ENCODE measurements at places on chromosomes 2 and 18. TPM values are rescaled to one million over a fixed set of nuclear protein-coding genes. Genes with fewer than 3 reads are reported as not detected.

GRCh38 chr2:84925724-84926376 is 20.4 kb downstream of the TMSB10 start:
- peak; percentile 99 for DNase-seq

- no peak for DNase-seq
These were observed 47.4 kb upstream of the BIN1 start for GRCh38 chr2:127154396-127154795.

DNA sequence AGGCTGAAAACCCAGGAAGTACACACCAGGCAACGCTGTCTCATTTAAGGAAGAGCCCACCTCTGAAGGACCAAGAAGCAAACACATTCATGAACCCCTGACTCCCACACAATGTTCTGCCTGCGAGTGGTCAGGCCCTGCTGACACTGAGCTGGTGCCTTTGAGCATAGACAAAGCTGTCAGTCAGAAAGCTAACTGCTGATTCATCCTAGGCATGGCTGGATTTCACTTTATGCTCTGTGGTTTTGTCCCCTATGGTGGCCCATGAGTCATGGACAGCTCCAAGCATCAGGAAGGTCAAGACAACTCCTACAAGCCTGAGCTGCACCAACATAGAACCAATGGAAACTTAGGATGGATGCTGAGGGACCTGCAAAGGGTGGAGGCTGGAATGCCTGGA is 78.9 kb downstream of the UXS1 start:
- no peak for DNase-seq

SERPINB11 gene
- not detected for total RNA-seq

CD302 gene
- 70.9 TPM for total RNA-seq

RTN4 gene
- total RNA-seq, result 190 TPM

DNA sequence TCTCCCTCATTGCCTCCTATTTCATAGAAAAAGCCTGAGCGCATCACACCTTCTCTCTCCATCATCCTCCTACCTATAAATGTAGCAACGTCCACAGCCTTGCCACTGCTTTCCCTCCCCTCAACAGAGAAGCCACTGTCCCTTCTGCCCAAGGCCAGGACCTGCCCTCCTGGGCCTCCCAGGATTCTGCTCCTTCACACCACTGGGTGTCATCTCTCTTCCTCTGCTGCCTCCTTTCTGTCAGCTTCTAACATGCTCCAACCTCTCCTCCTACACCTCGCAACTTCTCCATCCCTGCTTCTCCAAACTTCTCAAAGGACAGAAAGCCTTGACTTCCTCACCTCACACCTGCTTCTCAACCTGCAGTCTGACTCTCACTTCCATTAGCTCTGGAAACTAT is 21.2 kb upstream of the ME2 start:
- DNase-seq, result no peak

DNA sequence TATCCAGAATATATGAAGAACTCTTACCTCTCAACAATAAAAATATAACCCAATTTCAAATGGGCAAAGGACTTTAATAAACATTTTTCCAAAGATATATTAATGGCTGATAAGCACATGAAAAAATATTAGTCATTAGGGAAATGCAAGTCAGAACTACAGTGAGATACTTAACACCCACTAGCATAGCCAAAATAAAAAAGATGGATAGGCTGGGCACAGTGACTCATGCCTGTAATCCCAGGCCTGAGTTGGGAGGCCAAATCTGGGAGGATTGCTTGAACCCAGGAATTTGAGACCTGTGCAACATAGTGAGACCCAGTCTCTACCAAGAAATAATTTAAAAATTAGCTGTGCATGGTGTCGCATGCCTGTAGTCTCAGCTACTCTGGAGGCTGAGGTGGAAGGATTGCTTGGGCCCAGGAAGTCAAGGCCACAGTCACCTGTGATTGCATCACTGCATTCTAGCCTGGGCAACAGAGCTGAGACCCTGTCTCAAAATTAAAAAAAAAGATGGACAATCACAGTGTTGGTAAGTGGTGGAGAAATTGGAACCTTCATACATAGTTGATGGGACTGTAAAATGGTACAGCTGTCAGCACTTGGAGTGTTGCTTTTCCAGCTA is 25.1 kb downstream of the MARCHF7 start:
- no peak for DNase-seq

DNA sequence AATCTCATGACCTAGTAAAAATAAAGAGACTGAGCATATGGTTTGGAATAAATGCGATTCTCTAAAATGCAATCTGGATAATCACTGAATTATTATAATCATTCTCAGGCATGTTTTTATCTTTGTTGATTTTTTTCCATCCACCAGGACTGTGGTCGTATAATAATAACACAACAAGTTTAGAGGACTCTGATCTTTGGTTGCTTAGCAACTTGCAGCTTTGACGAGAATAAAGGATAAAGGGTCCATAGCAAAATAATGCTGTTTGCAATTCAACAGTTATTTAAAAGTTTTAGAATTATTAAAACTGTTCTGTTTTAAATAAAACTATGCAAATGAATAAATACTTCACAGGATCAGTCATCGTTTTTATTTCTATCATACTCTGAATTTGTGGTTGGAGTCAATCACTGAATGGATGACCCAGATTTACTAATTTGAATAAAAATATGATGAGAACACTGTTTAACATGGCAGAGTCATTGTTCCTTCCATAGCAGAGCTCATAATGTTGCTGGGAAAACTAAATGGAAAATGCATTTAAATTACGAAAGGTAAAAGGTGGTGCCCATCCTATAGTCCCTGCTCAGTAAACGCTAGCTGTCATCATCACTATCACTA is 29.3 kb downstream of the DNER start:
- DNase-seq, result no peak

TGFA gene
- total RNA-seq, result 12.2 TPM

DNA sequence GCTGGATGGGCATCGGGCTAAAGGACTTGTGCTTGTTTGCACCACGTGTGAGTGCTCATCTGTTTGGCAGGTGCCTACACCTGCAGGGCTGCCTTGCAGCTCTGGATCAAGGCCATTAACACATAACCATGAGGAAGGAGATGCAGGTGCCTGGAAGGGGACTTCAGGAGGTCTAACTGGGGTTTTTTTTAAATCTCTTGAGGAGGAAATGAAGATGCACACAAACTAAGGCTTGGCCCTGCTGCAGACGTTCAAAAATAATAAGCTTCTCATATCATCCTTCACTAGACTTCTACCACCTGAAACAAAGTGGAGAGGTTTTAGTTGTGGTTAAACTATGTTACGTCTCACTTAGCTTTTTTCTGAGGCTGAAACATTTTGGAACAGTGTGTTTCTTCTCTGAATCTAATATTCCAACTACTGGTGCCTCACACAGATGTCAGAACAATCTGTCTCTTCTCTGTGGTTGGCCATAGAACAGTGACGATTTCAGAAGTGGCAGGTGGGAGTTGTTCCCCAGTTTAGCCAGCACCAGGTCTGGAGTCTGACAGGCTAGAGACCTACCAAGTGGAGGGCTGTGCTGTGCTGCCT is 36.5 kb downstream of the BCL2L11 start:
- DNase-seq, result no peak

- no peak for DNase-seq
These were observed 46.2 kb upstream of the ELOA2 start for GRCh38 chr18:47081578-47081977.

Data from upper lobe of left lung (tissue), 6 donors.